ENCODE measurements at places on chromosomes 1 and 21.

- no peak for DNase-seq
These were observed 13.6 kb downstream of the C1orf52 start for GRCh38 chr1:85245891-85246290.

DNA sequence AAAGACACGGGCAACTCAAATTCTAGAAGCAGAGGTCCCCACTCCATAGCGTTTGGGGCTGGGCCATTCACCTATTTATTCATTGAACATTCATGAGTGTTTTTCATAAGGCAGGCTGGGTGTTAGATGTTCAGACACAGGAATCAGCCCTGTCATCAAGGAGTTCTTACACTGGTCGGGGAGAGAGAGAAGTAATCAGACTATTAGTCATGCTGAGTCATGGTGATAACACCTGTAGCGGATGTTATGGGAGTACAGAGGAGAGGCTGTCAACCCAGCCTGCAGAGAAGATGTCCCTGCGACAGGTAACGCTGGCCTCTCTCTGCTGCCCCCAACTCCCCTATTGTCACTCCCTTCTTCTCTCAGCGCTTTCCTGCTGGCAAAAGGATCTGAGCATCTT is 17.2 kb downstream of the LY9 start:
- no peak for DNase-seq

DNA sequence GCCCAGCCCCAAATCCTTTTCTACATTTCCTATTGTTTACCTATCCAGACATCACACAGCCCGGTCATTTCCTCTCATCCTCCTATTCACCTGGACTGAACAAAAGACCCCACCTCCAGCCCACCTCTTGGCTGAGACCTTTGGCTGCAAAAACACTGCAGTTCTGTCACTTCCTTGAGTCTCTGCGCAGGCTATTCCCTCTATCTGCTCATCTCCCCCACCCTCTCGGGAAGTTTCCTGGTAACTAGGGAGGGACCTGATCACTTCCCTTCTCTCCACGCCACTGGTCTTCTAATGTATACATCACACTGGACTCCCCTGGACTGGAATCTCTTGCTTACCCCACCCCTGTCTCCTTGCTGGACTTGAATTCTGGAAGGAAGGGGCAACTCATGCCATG is 5.3 kb downstream of the HTR1D start:
- DNase-seq, result no peak

DNA sequence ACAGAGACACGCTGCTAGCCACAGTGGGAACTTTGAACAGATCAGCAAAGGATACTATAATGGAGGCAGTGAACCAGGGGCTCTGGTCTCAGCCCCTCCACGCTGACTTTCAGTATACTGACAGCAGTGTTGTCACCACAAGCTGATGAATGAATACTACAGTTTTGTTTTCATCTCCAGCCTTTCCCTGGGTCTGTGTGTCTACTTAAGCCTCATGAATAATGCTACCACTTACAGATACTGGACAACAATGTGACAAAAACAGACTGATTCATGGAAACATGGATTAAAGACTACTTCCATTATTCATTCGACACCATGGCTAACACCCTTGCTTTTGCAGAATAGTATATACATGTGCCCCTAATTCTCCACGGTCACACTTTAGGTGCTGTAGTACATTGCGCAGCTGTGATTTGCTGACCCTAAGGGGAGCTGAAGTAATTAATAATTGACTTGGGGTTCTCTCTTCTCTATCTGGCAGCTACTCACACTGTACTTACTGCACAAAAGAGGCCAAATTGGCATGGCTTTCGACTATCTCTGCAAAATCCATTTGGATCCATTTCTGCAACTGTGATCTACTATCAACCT is 203.2 kb upstream of the LYPLAL1 start:
- no peak for DNase-seq

- DNase-seq, result no peak
These were observed 11.6 kb upstream of the MRPS14 start for GRCh38 chr1:175034775-175035174.

GRCh38 chr1:9671377-9672140 is 20.0 kb downstream of the PIK3CD start:
- DNase-seq, result no peak

DNA sequence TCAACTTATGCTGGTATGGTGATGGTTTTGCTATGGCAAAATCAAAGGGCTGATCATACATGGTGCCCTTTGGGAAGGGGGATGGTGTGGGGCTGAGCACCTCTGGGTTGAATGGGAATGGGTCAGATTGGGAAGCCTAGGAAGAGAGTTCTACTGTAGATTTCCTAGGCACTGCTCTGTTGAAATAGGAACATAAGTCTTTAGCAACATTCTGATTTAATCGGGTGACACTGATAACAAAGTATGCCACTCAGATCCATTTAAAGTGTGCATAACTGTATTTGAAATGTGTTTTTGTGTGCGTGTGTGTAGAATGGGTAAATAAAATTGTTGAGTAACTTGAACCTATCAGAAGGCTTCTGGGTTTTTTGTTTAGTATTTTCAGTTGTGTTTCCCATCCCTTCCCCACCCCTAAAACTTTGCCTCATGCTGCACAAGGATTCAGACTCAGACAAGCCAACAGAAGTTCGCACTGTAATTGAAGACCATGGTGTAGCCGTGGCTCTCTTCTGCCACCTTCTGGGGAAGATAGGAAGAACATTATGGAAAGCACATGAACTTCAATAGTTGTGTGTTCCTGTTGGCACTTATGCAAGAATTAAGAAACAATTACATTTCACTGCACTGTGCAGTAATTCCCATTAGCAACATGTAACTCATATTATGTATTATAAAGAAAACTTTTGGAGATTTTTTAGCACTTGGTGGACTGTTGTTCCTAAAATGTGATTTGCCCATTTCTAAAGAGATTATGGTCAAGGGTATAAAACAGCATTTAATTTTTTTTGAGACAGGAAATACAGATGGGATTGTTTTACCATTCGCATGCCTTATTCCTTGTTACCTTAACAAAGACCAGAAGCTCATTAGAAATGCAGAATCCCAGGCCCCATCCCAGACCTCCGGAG is 10.9 kb upstream of the C4BPB start:
- peak; percentile 28 for DNase-seq

DNA sequence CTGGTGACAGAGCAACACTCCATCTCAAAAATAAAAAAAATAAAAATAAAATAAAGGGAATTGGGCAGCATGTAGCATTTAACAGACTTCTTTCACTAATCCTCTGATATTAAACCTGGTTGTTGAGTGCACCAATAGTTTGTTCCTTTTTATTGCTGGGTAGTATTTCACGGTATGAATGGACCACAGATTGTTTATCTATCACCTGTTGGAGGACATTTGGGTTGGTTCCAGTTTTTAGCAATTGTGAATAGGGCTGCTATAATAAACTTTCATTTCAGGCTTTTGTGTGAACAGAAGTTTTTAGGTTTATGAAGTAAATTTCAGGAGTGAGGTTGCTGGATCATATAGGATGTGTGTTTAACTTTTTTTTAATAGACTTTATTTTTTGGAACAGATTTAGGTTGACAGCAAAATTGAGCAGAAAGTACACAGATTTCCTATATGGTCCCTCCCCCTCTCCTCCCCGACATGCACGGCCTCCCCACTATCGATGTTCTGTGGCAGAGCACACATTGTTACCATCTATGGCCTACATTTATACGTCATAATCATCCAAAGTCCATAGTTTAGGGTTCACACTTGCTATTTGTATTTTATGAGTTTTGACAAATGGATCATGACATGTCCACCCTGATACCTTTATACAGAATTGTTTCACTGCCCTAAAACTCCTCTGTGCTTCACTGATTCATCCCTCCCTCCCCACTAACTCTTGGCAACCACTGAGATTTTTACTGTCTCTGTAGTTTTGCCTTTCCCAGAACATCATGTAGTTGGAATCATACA is 66.1 kb upstream of the TMPRSS2 start:
- no peak for DNase-seq

- DNase-seq, result no peak
These were observed 5.5 kb upstream of the RNF223 start for GRCh38 chr1:1079408-1080121.

GRCh38 chr21:28522014-28522799 is 470.5 kb downstream of the LTN1 start:
- DNase-seq, result no peak

- no peak for DNase-seq
These were observed 18.9 kb downstream of the SNAP47 start for GRCh38 chr1:227753999-227754711.

DNA sequence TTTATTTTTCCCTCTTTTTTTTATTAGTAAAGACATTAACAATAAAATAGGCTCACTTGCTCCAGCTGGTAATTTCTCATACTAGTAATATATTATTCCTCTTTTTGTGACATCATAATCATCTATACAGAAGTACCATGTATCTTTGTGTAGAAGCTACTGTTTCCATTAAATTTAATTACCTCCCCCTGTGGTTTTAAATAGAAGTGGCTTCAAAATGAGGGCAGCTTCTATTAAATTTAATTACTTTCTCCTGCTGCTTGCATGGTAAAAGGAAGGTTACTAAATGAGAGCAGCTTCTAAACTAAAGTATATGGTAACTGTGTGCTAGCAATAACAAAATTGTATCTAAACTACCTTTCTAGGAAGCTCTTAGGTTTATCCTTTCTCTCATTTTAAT is 94.0 kb downstream of the DPYD start:
- no peak for DNase-seq

GRCh38 chr21:15775291-15775690 is 45.5 kb downstream of the USP25 start:
- no peak for DNase-seq

- DNase-seq, result no peak
These were observed 14.3 kb downstream of the RUSC1 start for GRCh38 chr1:155334962-155335361.

GRCh38 chr1:76857973-76858372 is 9.3 kb upstream of the ST6GALNAC5 start:
- no peak for DNase-seq
